SW 1271 (cell line): ENCODE measurements at places on chromosomes 2 and 18.

DNA sequence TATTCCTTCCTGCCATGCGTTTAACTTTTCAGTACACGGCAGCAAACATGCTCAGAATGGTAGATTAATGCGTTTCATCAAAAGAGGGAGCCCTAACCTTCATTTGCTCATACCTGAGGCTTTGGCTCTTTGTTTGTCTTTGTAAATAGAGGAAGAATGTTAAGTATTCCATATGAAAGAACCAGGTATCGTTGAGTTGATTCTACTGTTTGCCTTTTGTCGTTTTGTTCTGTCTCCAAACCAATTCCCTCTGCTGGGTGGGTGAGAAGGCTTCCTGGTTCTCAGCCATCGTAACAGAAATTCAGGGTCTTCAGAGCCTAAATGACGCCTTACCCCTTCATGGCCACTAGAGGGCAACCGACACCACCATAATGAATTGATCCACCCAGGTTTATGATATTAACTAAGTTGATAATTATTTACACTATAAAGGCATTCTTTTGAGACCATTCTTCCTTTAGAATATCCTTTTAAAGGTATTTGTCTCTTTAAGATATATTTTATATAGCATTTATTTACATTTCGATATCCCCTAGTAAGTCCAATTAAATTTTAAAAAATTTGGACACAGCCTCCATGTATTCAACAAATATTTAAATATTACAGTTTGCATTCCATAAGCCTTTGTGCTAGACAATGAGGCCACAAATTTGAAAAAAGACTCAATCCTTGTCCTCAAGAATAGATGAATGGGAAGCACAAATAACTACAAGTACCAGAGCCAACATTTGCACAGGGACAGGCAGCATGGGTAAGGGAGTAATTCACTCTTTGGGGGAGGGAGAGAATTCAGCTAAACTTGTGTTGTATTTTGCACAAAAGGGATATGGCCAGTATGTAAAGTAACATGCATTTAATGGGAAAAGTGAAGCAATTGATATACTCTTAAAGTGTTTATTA is 48.1 kb downstream of the TIMM21 start:
- DNase-seq = peak; percentile 83

DNA sequence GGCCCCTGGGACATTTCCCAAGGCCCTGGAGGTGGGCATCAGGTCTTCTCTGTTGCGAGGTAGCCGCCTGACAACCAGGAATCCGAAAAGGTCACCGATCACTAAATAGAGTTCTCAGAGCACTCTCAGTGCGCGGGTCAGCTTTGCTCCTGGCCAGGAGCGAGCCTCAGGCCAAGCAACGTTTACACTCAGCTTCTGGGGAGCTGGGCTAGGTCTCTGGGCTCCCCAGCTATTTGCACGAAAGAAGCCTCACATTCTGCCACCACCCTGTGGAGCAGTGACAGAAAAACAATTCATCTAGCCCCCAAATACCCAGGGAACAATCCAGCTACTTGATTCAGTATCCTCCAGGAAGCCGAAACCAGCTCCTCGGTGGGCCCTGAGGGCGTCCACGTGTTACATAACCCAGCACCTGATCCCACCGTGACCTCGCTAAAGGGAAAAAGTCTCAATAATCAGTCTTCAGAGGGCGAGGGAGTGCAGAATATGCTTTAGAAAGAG is 3.3 kb downstream of the SH3BP4 start:
- no peak for DNase-seq

- no peak for DNase-seq
Measured at GRCh38 chr2:96626553-96626942, 11.6 kb downstream of the KANSL3 start.

DNA sequence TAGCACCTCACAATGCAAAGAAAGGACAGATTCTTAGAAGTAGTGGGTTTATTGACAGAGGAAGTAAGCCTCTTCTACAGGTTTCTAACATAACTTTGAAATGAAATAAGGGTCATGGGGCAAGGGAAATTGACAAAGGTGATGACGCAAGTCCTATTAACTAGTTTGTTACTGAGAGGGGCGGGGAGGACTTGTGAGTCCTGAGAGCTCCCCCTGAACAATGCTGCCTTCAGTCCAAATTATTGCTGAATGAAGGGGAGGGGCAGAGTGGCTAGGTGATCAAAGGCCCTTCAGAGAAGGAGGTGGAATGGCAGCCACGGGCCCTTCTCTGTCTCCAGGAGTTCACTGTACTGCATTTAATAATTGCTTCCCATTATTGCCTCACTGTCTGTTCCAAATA is 390.0 kb downstream of the MEIS1 start:
- DNase-seq = no peak

DNA sequence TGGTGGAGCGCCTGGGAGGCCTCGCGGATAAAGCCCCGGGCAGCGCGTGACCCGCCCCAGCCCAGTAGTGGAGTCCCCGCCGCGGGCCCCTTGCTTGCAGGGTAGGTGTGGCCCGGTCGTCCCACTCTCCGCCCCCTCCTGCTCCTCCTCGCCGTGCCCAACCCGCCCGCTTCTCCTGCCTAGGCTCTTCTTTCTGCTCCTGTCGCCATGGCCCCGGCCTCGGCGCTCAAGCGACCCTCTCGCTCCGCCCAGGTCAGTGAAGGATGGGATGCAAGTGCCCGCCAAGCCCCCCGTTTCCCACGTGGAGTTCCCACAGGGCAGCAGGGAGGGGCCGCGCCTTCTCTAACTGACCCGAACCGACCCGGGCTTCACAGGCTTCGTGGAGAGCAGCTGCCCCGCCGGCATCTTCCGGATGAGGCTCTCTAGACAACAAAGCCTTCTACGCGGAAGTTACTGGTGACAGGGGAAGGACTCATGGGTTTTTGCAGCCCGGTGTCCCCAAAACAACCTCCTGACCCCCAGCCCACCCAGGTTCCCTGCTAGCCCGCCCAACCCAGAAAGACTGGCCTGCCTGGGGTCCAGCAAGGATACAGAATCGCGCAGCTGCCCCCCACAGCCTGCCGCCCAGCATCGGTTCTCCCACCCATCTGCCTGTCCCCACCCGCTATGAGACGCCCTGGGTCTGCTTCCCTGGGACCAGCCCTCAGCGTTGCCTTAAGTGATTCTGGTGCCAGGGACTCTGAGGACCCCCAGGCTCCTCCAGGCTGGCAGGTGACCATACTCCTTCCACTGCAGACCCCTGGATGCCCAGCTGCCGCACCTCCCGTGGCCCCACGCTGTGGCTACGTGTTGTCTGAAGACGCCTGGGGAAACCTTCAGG is 32.8 kb downstream of the TTC32 start:
- no peak for DNase-seq

GRCh38 chr18:76391038-76391437 is 104.0 kb downstream of the ZNF516 start:
- DNase-seq = no peak

GRCh38 chr2:172845028-172845630 is 109.5 kb downstream of the RAPGEF4 start:
- DNase-seq = no peak

GRCh38 chr2:8487461-8487932 is 194.4 kb upstream of the ID2 start:
- DNase-seq = no peak

GRCh38 chr2:29113891-29114321 is 1.3 kb upstream of the CLIP4 start:
- DNase-seq = peak; percentile 51

DNA sequence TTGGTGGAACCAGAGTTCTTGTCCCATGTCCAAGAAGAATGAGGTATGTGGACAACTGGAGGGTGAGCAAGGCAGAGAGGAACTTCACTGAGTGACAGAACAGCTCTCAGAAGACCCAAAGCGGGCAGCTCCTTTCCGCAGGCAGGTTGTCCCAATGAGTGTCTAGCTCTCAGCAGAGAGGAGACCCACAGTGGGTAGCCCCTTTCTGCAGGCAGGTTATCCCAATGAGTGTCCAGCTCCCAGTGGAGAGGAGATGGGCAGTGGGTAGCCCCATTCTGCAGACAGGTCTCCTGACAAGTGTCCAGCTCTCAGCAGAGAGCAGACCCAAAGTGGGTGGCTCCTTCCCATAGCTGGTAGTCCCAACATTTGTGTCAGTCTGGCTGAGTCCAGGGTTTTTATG is 69.6 kb downstream of the SRBD1 start:
- no peak for DNase-seq

DNA sequence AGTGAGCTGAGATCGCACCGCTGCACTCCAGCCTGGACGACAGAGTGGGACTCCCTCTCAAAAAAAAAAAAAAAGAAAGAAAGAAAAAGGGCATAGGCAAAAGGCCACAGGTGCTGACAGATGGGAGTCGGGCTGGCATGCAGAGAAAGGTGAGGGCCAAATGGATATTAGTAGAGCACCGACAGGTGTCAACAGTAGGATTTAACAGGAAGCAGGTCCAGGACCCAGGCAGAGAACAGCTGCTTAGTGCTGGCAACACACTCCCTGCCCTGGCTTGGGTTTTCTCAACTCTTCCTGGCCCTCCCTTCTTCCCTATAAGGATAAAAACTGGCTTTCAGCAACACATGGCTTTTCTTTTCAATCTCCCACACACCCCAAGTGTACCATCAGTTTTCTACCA is 84.9 kb downstream of the MRO start:
- DNase-seq = no peak

GRCh38 chr18:10707294-10707693 is 181.5 kb downstream of the NAPG start:
- no peak for DNase-seq

DNA sequence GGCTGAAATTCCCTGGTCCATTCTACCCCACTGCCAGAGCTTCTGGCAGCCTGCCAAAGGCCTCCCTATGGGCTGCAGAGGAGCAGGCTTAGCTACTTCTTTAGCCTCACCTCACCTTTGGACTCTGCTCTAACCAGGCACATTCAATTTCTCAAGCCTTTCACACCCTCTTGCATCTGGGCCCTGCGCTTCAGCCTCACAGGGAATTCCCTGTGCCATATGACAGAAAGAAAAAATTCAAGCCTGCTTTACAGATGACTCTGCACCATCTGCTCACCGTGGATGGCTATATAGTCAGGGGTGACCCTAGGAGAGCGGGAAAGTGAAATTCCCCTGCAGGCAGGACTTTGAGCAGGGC is 62.5 kb downstream of the REEP1 start:
- DNase-seq = no peak

- no peak for DNase-seq
Measured at GRCh38 chr2:85853499-85854165, 35.2 kb downstream of the ST3GAL5 start.

DNA sequence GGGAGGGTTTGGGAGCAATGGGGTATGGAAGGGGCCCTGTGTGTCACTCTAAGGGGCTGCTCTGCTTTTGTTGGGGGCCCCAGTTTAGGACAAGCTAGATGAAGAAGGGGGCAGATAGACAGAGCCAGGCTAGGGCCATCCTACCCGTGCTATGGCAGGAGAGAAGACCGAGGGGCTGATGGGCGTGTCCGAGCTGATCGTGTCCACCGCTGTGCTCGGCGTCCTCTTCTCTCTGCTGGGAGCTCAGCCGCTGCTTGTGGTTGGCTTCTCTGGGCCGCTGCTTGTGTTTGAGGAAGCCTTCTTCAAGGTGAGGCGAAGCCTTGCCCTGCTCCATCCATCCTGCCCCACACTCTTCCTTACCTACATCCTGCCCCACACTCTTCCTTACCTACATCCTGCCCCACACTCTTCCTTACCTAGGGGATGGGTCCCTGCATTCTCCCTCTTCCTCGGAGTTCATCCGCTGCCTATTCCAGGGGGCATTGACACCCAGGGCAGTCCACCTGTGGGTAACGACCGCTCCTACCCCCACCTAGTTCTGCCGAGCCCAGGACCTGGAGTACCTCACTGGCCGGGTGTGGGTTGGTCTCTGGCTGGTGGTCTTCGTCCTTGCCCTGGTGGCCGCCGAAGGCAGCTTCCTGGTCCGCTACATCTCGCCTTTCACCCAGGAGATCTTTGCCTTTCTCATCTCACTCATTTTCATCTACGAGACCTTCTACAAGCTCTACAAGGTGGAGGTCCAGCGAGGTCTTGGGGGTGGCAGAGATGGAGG is 8.9 kb downstream of the SLC4A3 start:
- no peak for DNase-seq

DNA sequence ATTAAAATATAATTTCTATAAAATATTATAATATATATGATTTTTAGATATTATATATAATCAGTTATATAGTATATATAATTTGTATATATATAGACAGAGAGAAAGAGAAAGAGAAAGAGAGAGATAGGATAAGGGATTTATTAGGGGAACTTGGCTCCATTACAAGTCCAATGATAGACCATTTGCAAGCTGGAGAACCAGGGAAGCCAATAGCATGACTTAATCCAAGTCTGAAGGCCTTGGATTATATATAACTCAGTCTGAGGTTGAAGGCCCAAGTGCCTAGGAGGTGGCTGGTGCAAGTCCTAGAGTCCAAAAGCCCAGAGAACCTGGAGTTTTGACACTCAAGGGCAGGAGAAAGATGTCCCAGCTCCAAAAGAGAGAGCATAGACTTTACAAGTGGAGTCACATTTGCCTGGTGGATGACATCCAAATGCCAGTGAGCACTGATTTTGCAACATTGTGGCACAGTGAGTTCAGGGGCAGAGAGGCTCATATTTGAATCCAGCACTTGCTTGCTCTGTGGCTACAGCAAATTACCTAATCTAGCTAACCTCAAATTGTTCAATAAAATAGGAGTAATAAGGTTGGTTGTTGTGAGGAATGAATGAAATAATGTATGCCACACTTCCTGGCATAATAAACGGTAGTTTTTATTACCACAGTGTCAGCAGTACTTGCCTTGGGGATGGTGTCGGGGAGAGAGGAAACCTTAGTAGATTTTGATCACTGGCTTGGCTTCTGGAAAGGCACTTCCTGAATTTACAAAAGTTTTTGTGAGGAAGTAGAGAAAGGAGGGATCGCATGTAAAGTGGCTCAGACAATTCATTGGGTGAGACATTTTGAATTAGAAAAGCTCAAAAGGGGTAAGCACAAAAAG is 69.6 kb upstream of the CD28 start:
- no peak for DNase-seq

DNA sequence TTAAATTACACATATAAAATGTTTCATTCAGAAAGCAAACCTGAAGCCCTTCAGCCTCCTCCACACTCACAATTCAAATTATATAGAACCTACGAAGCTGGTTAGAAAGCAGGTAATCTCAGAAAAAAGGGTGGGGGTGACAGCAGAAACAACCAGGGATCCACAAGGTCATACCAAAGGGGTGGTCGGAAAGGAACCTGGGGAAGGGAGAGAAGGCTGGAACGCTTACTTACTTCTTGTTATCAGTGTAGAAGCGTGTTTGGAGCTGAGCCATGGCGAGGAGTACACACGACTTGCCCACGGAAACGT is 316 bp downstream of the WDR12 start:
- DNase-seq = no peak

DNA sequence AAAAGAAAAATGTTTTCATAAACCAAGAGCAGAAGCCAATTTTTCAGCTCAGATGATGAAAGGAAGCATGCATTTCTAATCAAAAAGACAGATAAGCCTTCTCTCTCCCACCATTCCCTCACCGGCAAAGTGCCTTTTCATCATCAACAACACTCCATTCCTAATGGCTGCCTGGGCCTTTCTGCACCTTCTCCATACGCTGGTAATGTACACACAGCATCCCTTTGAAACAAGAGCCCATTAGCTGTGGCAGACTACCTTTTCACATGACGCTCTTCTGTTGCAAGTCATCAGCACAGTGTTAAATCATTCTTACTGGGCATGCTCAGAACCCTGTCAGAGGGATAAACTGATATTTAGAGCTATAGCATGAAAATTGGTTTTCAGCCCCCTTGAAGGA is 408.9 kb downstream of the MEIS1 start:
- DNase-seq = no peak

- peak; percentile 92 for DNase-seq
Measured at GRCh38 chr18:77101410-77102258, 30.9 kb downstream of the MBP start.

- no peak for DNase-seq
Measured at GRCh38 chr2:74003494-74004211, 18.9 kb downstream of the TET3 start.

GRCh38 chr18:58649966-58650816 is 21.1 kb upstream of the MALT1 start:
- DNase-seq = no peak
